Activated CD8-positive, alpha-beta memory T cell treated with anti-CD3 and anti-CD28 coated beads for 1 hour (primary cell): ENCODE measurements at places on chromosomes 6 and 20.

DNA sequence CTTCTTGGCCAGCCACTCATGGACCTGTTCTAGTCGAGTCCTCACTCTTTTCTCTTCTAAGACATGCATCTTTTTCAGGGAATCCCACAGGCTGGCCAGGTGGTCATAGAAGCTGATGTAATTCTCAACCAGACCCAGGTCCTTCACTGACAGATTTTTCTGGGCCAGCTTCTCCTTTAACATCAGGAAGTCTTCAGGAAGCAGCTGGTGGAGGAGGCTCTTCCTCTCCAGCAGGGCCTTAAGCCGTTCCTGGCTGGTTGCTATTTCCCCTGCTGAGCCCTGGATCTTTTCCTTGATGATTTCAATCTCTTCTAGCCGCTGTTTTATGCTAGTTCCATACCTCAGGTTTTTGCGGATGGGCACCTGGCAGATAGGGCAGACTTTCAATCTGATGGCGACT is 28.6 kb downstream of the DDX27 start:
- no peak for DNase-seq

GRCh38 chr20:20606050-20606449 is 106.4 kb downstream of the RALGAPA2 start:
- DNase-seq: no peak

GRCh38 chr6:127343809-127344659 is 625 bp upstream of the ECHDC1 start:
- DNase-seq: no peak

DNA sequence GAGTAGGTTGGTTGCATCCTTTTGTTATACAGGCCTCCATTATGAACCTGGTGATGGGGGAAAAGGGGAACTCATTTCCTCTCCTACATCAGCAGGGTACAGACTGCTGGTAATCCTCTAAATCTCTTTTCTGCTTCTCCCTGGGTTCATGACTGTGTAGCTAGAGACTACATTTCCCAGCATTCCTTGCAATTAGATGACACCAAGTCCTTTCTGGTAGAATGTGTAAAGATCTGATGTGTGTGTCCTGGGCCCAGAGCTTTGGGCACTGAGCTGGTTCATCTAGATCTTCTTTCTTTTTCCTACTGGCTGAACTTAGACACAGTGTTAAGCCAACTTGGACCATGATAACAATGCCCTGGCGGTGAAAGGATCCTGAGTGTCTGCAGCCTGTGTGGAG is 104.7 kb upstream of the IFNGR1 start:
- DNase-seq: no peak

GRCh38 chr20:35055445-35056276 is 36.9 kb downstream of the TRPC4AP start:
- no peak for DNase-seq

DNA sequence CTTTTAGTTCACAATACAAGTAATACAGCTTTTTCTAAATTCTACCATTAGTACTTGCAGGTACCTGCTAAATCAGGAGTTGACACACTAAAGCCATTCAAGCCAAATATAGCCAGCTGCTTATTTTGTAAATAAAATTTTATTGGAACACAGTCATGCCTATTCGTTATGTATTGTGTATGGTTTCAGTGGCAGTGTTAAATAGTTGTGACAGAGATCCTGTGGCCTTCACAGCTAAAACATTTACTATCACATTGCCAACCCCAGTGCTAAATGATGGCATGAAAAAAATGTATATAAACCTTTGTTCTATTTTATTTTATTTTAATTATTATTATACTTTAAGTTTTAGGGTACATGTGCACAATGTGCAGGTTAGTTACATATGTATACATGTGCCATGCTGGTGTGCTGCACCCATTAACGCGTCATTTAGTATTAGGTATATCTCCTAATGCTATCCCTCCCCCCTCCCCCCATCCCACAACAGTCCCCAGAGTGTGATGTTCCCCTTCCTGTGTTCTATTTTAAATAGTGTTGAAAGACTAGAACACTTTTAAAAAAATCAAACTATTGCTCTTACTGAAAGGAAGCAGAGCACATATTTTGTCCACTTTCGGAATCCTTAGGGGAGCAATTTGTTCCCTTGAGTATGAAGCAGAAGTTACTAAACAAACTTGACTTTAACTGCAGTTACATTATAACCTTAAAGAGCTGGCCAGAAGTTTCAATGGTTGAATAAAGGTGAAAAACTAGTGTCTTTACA is 115.7 kb downstream of the PRIM2 start:
- DNase-seq: no peak

DNA sequence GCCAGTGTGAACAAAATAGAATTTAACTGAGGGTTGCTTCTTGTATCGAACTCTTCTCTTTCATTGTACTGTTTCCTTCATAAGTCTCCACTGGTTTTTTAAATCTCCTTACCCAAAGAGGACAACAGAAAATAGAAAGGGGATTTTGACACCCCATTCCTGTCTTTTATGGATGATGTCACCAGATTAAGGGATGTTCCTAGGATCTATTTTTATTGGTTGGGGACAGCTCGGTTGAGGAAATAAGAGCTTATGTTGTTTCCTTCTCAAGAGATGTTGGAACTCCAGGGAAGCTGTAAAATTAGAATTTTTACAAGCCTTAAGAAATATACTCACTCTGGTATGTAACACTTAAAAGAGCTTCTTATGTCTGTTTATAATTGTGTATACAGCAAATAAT is 171.5 kb downstream of the PHF3 start:
- no peak for DNase-seq

DNA sequence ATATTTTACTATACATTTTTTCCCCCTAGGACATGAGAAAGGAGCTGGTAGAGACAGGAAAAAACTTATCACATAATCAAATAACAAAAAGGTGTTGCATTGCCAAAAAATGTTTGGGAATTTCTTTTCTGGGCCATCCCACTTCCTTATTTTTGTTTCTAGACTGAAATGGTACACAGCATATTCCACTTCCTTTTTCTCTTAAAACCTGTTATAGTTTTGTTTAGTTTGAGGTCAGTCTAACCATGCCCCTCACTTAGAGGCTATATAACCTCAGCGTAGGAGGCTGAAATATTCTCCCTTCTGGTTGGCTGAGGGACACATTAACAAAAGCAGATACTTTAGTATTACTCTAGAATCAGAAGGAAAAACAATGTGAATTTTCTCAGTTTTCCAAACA is 323.9 kb downstream of the GJA1 start:
- no peak for DNase-seq

GRCh38 chr6:142399739-142400138 is 97.9 kb downstream of the ADGRG6 start:
- no peak for DNase-seq

- DNase-seq: no peak
Observed at GRCh38 chr6:14211562-14211942, 94.0 kb downstream of the CD83 start.
